ENCODE measurements at places on chromosomes 11 and 22.

GRCh38 chr22:20523086-20523983 lies 15.9 kb downstream of the MED15 start:
- DNase-seq: no peak

DNA sequence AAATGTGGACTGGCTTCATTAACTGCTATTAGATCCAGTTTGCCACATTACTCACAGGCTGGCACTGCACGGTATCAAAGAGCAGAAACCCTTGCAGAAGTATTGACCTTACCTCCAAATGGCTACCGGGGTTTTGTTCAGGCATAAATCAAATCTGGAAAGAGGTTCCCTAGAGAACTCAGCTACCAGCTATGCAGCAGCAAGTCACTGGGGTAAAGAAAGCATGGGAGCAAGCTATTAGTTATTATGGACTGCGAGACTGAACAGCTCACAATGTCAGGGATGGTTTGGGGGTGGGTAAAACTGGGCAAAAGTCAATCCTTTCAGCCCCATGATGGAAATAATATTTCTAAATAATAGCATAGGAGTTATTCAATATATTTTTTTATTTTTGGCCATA lies 128.1 kb downstream of the FANCF start:
- no peak for DNase-seq

DNA sequence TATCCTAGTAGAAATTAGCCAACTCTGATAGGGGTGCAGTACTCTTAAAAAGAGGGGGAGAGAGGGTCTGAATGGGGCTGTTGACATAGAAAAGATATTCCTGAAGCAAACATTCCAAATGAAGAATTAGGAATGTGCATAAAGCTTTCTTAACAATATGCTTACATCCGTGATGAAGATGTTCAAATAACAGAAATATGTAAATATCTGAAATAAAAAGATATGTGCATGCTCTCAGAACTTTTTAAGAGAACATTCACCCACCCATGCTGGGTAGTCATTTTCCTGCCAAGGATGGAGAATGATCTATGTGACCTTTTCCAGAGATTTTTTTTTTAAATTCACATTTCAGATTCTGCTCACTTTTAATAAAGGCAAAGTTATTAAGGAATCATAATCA lies 80.6 kb downstream of the GRIA4 start:
- no peak for DNase-seq

- no peak for DNase-seq
Measured at GRCh38 chr22:49326558-49326957, 501.1 kb downstream of the BRD1 start.

DNA sequence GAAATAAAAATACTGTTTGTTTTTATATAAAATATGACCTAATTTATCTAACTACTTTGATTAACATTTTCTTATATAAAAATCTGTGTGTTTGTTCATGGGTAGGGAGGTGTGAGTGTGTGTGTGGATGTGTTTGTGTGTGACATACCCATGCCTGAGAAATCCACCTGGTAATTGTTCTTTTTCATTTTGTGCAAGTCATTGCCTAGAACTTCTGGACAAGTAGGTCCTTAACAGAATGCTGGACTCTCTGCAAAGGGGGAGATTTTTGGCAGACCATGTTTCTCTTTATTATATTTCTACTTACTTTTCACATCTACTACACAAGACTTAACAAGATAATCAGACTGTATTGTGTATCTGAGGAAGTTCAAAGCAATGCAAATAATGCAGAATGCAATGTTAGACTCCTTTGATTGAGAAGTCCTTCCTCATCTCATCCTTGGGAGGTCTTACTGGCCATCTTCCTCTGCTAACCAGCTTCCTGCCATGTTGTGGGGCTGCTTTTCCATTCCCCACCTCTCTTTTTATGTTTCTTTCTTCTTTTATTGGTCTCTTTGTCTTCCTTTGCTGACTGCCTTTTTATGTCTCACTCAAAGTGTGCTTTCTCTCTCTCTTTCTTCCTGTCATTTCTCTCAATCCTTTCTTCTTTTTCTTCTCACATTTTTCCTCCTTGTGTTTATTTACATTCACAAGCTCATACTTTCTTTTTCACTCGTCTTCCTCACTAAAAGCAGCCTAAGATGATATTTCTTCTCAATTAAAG lies 1017.0 kb upstream of the CNTN5 start:
- DNase-seq: no peak

- DNase-seq: no peak
Measured at GRCh38 chr11:2812371-2812991, 73.1 kb downstream of the CDKN1C start.

DNA sequence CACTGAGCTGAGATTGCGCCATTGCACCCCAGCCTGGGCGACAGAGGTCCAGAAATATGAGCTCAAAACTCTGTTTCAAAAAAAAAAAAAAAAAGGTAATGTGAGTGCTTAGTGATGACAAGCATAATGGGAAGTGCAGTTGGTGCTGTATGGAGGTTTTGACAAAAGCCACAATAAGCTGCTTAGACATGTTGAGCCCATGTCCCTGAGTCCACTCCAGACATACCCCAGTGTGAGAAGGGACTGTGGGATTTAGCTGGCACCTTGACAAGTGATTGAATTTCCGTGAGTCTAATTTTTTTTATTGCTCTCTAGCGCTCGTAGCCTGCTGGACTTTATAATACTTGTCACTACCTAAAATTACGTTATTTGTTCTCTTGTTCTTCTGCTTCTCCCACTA lies 15.1 kb upstream of the LGR4 start:
- no peak for DNase-seq

All from activated T-helper 9 cell treated with anti-CD3 and anti-CD28 coated beads, Interleukin-2, amount 50 U/mL, for 16 hours (primary cell).